Vagina (tissue), 2 donors: ENCODE measurements at places on chromosomes 11 and 22. TPM values are rescaled to one million over a fixed set of nuclear protein-coding genes. Genes with fewer than 3 reads are reported as not detected.

The CNIH2 gene
- 3.2 TPM for total RNA-seq

The PRR14L gene
- 37.3 TPM for total RNA-seq

- H3K4me1 ChIP-seq: peaks cover 41% of the 10 kb centered on the region
- DNase-seq: no peak
- H3K4me3 ChIP-seq: no peak within 1 kb of the TSS
- H3K27ac ChIP-seq: no peak within 1 kb of the TSS
- H3K36me3 ChIP-seq: no peaks in the 10 kb centered on the region
Measured at GRCh38 chr11:69293819-69294505, at the start of gene MYEOV. MYEOV (plus strand) TSS chr11:69294155; CDS start chr11:69295355, 1,200 bp downstream.

GRCh38 chr11:104713401-104713800, 184.9 kb downstream of the CASP12 start:
- H3K27me3 ChIP-seq: no peaks in the 10 kb centered on the region
- no peak for DNase-seq
- no peak overlapping the region for H3K27ac ChIP-seq
- no peak overlapping the region for H3K4me3 ChIP-seq
- no peaks in the 10 kb centered on the region for H3K36me3 ChIP-seq

- H3K27me3 ChIP-seq: no peaks in the 10 kb centered on the region
- no peak overlapping the region for H3K27ac ChIP-seq
- DNase-seq: no peak
Measured at GRCh38 chr11:19281041-19281440, 40.3 kb upstream of the E2F8 start.

GRCh38 chr22:48635816-48636215, 1191.9 kb downstream of the BRD1 start:
- H3K27me3 ChIP-seq: no peaks in the 10 kb centered on the region
- H3K27ac ChIP-seq: no peak overlapping the region
- DNase-seq: no peak
- no peaks in the 10 kb centered on the region for H3K36me3 ChIP-seq
- H3K4me1 ChIP-seq: no peaks in the 10 kb centered on the region
- no peak overlapping the region for H3K4me3 ChIP-seq

DNA sequence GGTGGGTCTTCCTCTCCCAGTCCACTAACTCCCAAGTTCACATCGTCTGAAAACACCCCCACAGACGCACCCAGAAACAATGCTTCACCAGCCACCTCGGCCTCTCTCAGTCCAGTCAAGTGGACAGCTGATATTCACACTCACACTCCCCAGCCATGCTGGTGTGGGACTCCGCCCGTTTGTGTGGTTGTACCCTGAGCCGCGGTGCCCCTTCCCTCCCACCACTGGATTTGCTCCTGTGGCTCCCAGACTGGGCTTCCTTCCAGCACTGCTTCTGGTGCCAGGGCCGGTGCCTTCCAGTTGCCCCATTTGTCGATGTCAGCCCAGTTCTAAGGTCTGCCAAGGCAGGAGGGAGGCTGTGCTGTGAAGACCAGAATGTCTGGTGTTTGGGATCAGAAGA, 37.9 kb upstream of the PLET1 start:
- no peak overlapping the region for H3K27ac ChIP-seq
- no peak for DNase-seq
- H3K27me3 ChIP-seq: no peaks in the 10 kb centered on the region
- no peak overlapping the region for H3K4me3 ChIP-seq

DNA sequence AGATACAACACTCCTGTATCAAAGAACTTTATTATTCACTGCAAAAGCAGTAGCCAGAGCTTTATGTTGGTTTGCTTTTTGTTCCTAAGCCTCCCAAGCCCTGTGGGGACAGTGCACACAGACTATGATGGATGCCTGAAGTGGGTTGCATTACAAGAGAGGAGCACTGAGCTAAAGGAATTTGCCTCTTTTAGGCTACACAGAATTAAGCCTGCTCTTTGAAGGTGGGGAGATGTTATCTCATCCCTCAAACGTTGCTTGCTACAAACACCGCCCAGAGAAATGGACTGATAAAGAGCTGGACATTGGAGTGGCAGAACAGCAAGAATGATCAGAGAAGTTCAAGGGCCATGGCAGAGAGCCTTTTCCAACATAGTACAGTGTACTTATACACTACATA, 2.5 kb upstream of the POGLUT3 start:
- DNase-seq: no peak
- no peak overlapping the region for H3K27ac ChIP-seq
- no peak overlapping the region for H3K4me3 ChIP-seq
- no peaks in the 10 kb centered on the region for H3K36me3 ChIP-seq

- H3K4me1 ChIP-seq: no peaks in the 10 kb centered on the region
- no peak overlapping the region for H3K4me3 ChIP-seq
- H3K27me3 ChIP-seq: no peaks in the 10 kb centered on the region
- no peak overlapping the region for H3K27ac ChIP-seq
- no peaks in the 10 kb centered on the region for H3K36me3 ChIP-seq
Measured at GRCh38 chr11:15471048-15471894, 356.5 kb downstream of the INSC start.

DNA sequence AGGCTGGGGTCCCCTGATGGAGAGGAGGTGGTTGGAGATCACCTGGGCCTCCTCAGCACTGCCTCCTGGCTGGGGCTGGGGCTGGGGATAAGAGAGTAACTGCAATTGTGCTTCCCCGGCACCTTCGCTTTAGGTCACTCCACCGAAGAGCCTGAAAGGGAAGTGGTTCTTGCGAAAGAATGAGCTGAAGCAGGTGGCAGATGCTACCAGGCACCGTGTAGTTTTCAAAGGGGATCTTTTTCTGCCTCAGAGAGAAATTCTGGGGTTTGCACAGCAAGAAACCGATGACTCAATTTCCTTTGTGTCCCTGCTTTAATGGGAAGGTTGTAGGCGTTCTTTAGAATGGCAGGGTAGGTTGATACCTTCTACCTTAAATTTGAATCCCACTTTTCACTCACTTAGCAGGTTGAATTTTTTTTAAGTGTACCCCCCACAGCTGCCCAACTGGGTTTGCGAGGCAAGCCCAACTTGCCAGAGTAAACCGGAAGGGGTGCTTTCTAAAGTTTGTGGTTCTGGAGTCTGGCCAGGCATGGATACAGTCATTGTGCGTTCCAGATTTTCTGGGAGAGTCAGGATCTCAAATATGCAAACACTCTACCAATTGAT, 5.3 kb downstream of the CD44 start:
- H3K4me1 ChIP-seq: peaks cover 89% of the 10 kb centered on the region
- DNase-seq: no peak
- peak overlapping the region; percentile 70 for H3K27ac ChIP-seq
- H3K36me3 ChIP-seq: no peaks in the 10 kb centered on the region

DNA sequence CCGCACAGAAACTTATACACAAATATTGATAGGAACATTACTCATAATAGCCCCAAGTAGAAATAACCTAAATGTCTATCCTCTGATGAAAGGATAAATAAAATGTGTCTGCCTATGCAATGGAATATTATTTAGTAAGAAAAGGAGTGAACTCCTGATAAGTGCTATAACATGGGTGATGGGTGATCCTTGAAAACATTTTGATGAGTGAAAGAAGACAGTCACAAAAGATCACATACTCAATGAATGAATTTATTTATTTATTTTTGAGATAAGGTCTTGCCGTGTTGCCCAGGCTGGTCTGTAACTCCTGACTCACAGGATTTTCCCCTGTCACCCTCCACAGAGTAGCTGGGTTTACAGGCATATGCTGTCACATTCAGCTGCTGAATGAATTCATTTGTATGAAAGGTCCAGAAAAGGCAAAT, 17.3 kb downstream of the RNF121 start:
- no peak overlapping the region for H3K4me3 ChIP-seq
- no peak for DNase-seq
- peaks cover 7% of the 10 kb centered on the region for H3K4me1 ChIP-seq
- H3K27ac ChIP-seq: no peak overlapping the region
- no peaks in the 10 kb centered on the region for H3K27me3 ChIP-seq
- no peaks in the 10 kb centered on the region for H3K36me3 ChIP-seq

- H3K4me3 ChIP-seq: no peak overlapping the region
- no peak for DNase-seq
- no peaks in the 10 kb centered on the region for H3K36me3 ChIP-seq
- no peaks in the 10 kb centered on the region for H3K27me3 ChIP-seq
Measured at GRCh38 chr11:104637662-104638170, 260.5 kb downstream of the CASP12 start.

DNA sequence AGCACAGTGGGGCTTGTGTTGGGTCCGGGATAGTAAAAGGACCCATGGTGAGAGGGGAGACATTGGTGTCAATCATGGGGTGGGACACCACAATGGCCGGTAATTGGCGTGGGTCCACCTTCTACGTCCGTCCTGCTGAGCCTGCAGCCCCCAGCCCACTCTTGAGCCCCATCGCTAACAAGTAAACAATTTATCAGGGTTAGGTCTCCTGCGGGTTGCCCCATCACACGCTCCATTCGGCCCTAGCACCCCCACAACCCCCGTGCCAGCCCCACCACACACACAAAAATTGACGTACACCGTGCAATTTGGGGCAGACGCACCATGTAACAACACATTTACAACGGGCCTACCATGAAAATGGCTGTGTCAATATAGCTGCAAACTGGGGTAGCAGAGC, 86.5 kb upstream of the HTATIP2 start:
- H3K4me3 ChIP-seq: no peak overlapping the region
- no peaks in the 10 kb centered on the region for H3K36me3 ChIP-seq
- no peak overlapping the region for H3K27ac ChIP-seq
